ENCODE measurements at places on chromosomes 4 and X. TPM values are rescaled to one million over a fixed set of nuclear protein-coding genes. Genes with fewer than 3 reads are reported as not detected.
A peak's percentile ranks its signal among the peaks of the same experiment; 100 is the strongest.

DNA sequence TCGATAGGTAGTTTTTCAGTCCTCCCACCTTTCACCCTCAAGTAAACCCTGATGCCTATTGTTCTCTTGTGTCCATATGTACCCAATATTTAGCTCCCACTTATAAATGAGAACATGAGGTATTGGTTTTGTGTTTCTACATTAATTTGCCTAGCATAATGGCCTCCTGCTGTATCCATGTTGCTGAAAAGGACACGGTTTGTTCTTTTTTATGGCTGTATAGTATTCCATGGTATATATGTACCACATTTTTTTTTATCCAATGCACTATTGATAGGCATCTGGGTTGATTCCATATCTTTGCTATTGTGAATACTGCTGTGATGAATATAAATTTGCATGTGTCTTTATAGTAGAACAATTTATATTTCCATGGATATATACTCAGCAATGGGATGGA, 199.2 kb downstream of the RAB28 start:
- no peak for DNase-seq

GRCh38 chrX:8341814-8342590, 122.6 kb upstream of the VCX3B start:
- no peak for DNase-seq

The UBE2A gene
- 98.0 TPM for total RNA-seq

DNA sequence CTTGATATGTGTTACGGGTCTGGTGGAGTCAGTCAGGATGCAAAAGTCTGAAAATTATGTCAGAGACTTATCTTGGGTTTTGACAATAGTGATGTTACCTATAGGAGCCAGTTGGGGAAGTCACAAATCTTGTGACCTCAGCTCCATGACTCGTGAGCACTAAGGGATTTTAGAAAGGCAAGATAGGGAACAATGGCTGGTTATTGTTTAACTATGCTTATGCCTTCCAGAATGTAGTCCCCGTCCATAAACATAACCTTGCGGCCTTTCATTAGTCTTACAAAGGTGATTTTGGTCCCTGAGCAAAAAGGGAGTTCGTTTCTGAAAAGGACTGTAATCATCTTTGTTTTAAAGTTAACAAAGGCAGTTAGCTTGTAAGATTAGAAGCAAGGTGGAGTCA, 23.9 kb upstream of the GATB start:
- DNase-seq = no peak

DNA sequence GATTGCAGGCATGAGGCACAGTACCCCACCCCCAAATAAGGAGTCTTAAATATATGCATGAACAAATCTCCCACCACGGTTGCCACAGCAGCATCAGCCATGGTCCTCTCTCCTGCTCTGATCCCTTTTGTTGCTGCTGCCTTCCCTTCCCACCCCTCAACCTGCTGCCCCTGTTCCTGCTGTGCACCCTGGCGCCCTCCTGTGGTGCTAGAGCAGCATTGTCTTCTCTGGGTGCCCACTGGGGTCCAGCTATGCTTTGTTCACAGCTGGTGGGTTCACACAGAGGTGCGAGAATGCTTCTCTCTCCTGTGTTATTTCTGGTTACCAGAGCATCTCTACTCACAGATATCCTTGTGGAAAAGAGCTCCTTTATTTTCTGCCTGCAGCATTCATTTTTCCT, 116.2 kb downstream of the GATB start:
- peak; percentile 7 for DNase-seq

DNA sequence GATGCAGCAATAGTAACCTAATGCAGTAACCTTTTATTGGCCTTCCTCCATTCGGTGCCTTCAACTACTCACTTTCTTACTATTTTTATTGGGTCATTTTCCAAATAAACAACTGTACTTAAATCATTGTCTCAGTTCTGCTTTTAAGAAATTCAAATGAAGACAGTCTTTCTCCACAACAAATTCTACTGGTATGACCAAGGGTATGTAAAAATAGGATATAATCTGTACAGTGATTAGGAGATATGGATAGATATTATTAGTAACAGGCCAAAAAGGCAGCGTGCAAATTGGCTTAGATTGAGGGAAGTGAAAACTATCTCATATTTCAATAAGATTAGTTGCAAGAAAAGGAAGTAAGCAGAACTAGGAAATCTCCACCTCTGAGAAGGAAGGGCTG, 177.4 kb upstream of the PPP1R2C start:
- no peak for DNase-seq

GRCh38 chr4:69716654-69717053, 43.8 kb downstream of the SULT1B1 start:
- no peak for DNase-seq

The BST1 gene
- 10.2 TPM for total RNA-seq

The HMGB3 gene
- 64.2 TPM for total RNA-seq

- DNase-seq = no peak
Observed at GRCh38 chr4:79599691-79600090, 191.7 kb upstream of the GK2 start.

GRCh38 chrX:70292788-70293187, 2.9 kb downstream of the KIF4A start:
- no peak for DNase-seq

DNA sequence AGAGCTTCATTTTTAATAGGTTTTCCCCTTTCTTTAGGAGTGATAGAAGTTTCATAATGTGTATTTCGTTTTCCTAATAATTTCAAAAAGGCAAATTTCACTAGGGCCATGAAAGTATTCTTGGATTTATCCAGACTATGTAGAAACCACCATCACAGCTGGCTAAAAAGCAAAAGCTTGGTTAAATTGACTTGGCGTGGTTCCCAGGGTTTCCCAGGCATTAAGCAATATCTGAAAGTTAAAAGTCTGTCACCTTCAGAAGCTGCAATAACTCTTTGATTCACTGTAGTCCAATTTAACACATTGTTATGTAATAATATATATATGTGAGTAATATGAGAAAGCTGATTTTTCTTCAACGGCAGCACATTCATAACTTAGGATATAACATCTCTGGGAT, 38.3 kb downstream of the NDNF start:
- no peak for DNase-seq

The GAGE13 gene
- not detected for total RNA-seq

The CENPVL2 gene
- not detected for total RNA-seq

- DNase-seq = no peak
Observed at GRCh38 chr4:162285753-162286152, 122.0 kb upstream of the FSTL5 start.

- no peak for DNase-seq
Observed at GRCh38 chr4:17492058-17492741, 19.7 kb downstream of the QDPR start.

- DNase-seq = peak; percentile 89
Observed at GRCh38 chr4:14856062-14856933, 146.0 kb upstream of the CPEB2 start.

The ACSL4 gene
- 64.4 TPM for total RNA-seq

GRCh38 chr4:17065821-17066220, 167.4 kb upstream of the LDB2 start:
- DNase-seq = no peak

GRCh38 chr4:87451537-87451936, 29.2 kb downstream of the NUDT9 start:
- no peak for DNase-seq

- DNase-seq = no peak
Observed at GRCh38 chr4:137359691-137360315, 172.5 kb downstream of the PCDH18 start.

- DNase-seq = no peak
Observed at GRCh38 chrX:100979881-100980607, 10.5 kb downstream of the ARL13A start.

- DNase-seq = peak; percentile 2
Observed at GRCh38 chrX:134886002-134886596, 104.7 kb upstream of the SMIM10 start.

DNA sequence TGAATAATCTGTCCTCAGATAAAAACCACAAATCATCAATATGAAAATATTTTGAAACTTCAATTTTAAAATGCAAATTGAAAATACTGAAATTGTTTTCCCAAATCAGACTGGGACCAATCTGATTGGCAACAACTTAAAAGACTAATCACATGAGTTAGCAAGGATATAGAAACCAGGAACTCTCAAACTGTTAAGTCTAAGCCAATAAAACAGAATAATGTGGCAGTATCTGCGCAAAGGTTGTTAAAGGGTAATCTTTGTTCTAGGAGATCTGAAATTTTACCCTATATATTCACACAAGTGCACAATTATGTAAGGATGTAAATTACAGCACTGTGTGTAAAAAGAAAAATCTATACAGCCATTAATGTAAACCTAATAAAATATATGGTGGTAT, 29.7 kb downstream of the EIF4E start:
- no peak for DNase-seq

DNA sequence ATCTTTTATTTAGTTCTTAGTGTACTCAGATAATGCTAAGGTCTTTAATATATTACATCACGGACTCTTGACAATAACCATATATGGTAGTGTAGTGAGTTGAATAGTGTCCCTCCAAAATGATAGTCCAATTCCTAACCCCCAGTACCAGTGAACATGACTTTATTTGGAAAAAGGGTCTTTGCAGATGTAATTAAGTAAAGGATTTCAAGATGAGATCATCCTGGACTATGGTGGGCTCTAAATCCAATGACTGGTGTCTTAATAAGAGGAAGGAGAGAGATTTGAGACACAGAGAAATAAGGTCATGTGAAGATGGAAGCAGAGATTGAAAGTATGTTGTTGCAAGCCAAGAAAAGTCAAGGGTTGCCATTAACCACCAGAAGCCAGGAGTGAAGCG, 236.5 kb upstream of the DIPK2B start:
- no peak for DNase-seq

The ATP2B3 gene
- not detected for total RNA-seq

DNA sequence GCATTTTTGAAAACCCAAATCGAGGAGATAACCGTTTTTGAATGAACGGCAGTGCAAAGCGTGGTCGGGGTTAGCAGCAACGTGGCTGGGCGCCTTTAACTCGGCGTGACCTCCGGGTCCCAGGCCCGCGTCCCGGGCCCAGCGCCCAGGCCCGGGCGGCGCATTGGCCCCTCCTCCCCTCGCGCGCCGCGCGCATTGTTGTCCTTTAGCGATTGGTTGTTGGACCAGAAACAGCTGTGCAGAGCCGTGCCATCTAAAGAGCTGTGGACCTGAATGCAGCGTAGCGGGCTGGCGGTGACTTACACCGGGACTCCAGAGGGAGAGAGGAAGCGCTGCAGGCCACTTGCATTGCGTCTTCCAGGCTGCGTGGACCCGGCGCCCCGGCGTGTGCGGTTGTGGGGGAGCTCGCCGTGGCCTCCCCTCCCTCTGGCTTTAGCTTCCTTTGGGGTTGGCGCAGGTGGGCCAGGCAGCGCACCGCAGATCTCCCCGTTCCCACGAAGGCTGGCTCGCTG, at the start of gene STOX2:
STOX2 (plus strand) TSS at position 227 of the 512 bp plus-strand sequence. CDS start 1,484 bp downstream, outside the sequence.
- DNase-seq = peak; percentile 42

DNA sequence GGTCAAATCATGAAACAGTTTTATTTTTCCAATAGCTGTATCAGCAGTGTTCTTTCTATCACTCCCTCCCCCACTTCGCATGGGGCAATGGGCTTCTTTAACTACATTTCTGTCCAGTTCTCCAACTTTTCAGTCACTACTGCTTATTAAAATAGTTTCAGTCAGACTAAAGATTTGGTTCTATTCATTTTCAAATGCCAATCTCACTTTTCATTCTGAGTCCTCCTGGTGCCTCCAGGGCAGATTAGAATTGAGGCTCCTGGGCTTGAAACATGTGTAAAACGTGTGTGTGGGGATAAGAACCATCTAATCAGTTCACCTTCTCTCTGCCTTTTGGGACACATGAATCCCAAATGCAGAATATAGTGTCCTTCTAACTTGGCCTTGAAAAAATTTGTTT, 3.5 kb upstream of the BEX3 start:
- no peak for DNase-seq

DNA sequence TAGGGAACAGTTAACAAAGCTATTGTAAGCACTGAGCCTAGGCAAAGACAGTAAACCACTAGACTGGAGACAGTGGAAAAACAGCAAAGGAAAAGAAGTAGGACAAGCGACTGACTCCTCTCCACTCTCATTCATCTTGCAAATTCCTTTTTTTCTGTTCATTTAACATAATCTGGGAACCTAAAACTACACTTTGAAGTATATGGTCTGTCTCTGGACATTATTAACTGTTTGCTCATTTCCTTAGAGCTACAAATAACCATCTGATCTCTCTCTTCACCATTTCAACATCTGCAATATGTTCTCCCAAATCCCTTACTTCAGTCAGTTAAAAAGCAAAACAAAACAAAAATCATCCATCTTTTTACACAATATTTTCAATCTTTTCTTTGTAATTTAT, 642 bp downstream of the HMGN5 start:
- DNase-seq = no peak

The SAGE1 gene
- total RNA-seq = not detected

The EDA gene
- total RNA-seq = 0.67 TPM

The HOPX gene
- total RNA-seq = 224 TPM
